ENCODE measurements at places on chromosomes 4 and X. TPM values are rescaled to one million over a fixed set of nuclear protein-coding genes. Genes with fewer than 3 reads are reported as not detected.

Gene MAMLD1
- 0.67 TPM for total RNA-seq

Gene PHOX2B
- not detected for total RNA-seq

Gene TEX28
- not detected for total RNA-seq

Gene TRIML1
- not detected for total RNA-seq

Gene CLTRN
- not detected for total RNA-seq

Gene MTNR1A
- not detected for total RNA-seq

Gene RBMXL3
- total RNA-seq, result not detected

Gene CCDC149
- total RNA-seq, result 11.1 TPM

Gene BTC
- 0.07 TPM for total RNA-seq

Gene SLC35A2
- total RNA-seq, result 13.5 TPM

Gene RS1
- not detected for total RNA-seq

Gene SPANXN3
- total RNA-seq, result not detected

Gene TMEM129
- 20.1 TPM for total RNA-seq

Gene CT45A3
- total RNA-seq, result not detected

Gene CLCN5
- 12.6 TPM for total RNA-seq

Gene F8A3
- total RNA-seq, result 0.56 TPM

Gene OCIAD2
- total RNA-seq, result 206 TPM

Gene HS6ST2
- 0.07 TPM for total RNA-seq

Gene MAML3
- 9.5 TPM for total RNA-seq

Gene XK
- total RNA-seq, result under 0.01 TPM

Gene CTAG1B
- not detected for total RNA-seq

Gene PABPC1L2A
- total RNA-seq, result not detected

Gene TRPC3
- total RNA-seq, result 0.07 TPM

Gene CYSLTR1
- not detected for total RNA-seq

Gene VCX
- total RNA-seq, result not detected

Gene ARHGAP6
- total RNA-seq, result 0.86 TPM

Gene SNCA
- total RNA-seq, result 120 TPM

Gene CHRDL1
- total RNA-seq, result not detected

Gene LUZP4
- total RNA-seq, result not detected

Gene AR
- 11.4 TPM for total RNA-seq

Gene SUPT20HL2
- total RNA-seq, result not detected
